ENCODE measurements at places on chromosomes 4 and X. TPM values are rescaled to one million over a fixed set of nuclear protein-coding genes. Genes with fewer than 3 reads are reported as not detected.

CXorf38 gene
- polyA plus RNA-seq: 6.0 TPM

RTL3 gene
- polyA plus RNA-seq: 3.1 TPM

DNA sequence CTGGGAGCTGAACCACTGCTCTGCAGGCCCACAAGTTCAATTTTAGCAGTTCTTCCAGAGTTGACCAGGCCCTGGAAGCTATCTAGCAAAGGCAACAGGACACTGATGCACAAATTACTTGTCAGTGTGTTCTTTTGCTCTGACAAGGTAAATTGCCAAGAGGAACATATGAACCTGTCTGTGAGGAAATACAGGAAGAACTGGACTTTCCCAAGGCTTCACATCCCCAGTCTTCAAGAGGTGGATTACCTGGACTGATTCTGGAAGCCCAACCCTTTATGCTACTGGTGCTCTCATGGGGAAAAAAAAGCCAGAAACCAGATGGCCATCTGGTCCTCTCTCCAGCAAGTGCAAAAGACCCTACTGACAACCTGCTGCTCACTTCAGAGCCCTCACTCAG is 1.9 kb upstream of the TMEM185A start:
- DNase-seq: no peak

SEPTIN6 gene
- polyA plus RNA-seq: 37.7 TPM

DNA sequence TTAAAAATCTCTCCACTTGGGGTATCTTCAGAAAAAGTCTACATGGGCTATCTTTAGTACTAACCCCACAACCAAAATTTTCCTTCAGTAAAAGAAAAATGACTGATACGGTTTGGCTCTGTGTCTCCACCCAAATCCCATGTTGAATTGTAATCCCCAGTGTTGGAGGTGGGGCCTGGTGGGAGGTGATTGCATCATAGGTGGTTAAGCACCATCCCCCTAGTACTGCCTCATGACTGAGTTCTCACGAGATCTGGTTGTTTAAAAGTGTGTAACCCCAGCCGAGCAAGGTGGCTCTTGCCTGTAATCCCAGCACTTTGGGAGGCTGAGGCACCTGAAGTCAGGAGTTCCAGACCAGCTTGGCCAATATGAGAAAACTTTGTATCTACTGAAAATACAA is 66.8 kb downstream of the USP46 start:
- no peak for DNase-seq

GRCh38 chr4:127484117-127484516 is 148.6 kb upstream of the INTU start:
- no peak for DNase-seq

DNA sequence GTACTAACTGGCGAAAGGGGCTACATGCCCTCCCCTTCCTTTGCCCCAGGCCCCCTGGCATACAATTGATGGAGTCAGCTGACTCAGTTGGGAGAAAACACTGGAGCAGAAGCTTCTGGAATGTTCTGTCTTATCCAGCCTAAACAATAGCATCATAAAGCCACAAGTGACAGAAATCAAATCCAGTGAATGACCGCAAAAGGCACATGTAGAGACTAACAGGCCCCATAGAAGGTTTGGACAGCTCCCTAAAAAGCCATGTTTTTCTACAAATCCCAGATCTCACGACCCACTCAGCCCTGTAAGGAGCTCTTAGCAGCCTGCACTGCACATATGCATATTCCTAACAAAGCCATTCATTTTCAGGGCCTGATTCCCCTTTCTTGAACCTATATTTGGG is 25.1 kb downstream of the SCARB2 start:
- no peak for DNase-seq

GRCh38 chrX:720825-721224 is 90.2 kb downstream of the SHOX start:
- no peak for DNase-seq

VCX2 gene
- polyA plus RNA-seq: not detected

MID1 gene
- polyA plus RNA-seq: 27.2 TPM

- DNase-seq: no peak
Measured at GRCh38 chrX:98405376-98405775, 1521.7 kb downstream of the RPA4 start.

IL21 gene
- polyA plus RNA-seq: not detected

SLC10A4 gene
- 1.1 TPM for polyA plus RNA-seq

ADH1C gene
- polyA plus RNA-seq: 5.6 TPM

- DNase-seq: no peak
Measured at GRCh38 chr4:140640150-140640748, 71.5 kb upstream of the UCP1 start.

DNA sequence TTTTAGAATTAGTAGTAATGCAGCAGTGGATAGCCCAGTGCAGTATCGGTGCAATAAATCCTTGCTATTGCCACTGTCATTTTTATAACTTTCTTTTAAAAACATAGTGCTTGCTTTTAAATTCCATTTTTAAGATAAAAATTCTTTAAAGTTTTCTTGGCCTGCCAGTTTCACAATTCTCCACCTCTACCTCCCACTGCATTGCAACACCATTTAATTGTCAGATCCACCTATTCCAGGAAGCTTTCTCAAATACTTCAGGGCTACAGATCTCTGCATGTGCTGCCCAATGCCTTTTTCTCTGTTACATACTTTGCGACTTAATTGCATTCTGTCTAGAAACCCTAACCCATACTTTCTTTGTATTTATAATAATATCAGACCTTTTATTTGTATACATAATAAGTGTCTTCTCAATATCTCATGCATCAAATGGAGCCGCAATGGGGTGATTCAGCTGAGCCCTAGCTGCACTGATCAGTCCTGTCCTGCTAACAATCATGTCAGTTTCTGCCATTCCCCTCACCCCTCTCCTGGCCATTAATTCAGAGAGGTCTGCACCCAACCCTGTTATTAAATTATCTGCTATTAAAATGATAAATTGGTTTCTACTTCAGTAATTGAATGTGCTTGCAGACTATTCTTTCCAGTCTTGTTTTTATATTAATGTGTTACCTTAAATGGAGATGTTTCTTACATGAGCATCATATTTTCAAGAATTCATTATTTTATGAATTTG is 193.1 kb downstream of the SLIT2 start:
- no peak for DNase-seq

DNA sequence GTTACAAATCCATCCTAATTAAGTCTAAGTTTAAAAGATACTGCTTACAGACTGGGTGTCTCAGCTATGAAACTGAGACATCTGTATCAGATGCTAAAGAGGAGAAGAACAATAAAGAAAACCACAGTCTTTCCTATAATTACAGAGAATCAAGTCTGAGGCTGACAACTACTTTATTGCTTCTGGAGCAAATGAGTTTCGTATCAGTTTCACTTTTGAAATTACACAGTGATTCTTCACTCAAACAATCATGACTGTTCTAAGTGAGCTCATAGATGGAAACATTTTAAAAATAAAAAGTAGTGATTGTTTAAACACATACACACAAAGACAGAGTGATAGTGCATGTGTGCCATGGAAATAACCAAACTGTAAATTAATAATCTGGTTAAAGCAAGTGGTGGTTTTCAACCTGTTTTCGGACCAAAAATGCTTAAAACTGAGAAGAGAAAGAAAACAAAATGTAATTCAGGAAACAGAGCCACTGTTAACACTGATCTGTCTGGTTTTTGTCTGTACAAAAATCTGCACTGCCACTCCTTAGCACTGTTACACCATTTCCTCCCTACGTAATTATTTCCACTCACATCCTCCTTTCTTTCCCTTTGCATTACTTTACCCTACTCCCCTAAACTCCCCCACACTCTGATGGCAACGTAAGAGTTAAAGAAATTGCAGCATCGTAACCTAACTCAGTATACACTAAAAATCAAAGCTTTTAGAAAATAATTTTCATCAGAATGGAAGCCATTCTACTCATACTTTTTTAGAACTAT is 12.5 kb downstream of the RFC1 start:
- DNase-seq: peak; percentile 56

SLC39A8 gene
- polyA plus RNA-seq: 2.8 TPM

GRCh38 chr4:165784672-165785071 is 88.4 kb upstream of the TLL1 start:
- DNase-seq: no peak

DNA sequence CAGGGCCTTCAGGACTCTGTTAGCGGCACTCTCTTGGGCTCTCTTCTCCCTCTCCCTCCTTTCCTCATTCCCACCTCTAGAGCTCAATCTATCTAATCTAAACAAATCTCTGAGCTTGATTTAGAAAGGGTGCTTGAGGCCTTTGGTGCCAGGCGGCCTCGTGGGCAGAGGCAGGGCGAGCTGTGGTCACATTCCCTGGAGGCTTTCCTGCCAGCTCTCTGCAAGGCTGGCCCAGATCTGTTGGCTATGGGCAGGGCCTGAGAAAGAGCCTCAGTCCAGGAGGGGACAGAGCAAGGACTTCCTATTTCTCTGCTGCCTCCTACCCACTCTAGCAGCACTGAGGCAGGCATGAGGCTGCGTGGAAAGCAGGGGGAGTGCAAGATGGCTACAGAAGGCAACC is 38.6 kb downstream of the PJA1 start:
- no peak for DNase-seq

DNA sequence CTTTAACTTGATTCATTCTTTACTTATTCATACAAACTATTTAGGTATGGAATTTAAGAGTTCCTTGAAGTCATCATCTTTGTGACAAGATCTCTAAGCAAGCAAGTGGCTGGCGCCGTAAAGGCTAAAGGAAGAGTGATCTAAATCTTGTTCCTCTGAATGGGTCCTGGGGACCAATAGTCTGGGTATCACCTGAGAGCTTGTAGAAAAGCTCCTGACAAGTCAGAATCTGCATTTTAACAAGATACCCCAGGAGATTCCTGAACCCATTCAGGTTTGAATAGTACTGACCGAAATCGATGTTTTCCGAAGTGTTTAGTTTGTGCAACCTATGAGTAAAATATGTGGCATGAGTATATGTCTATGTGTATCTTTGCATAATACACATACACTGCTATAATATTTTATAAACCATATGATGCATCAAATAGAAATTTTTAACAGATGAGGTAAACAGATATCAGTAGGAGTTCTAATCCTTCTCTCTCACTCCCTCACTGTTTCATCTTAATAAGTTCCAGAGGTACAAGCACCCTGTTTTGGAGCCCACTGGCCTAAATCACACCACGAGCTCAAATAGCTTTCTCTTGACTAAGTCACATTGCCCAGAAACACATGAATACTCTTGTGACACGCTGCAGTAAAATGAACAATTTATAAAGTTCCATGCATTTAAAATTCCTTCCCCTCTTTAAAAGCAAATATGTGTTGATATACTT is 170.0 kb downstream of the RELL1 start:
- DNase-seq: no peak

GRCh38 chr4:119081943-119082342 is 53.7 kb upstream of the MYOZ2 start:
- DNase-seq: no peak

SOX3 gene
- not detected for polyA plus RNA-seq

GRCh38 chr4:156186111-156186510 is 232.4 kb upstream of the CTSO start:
- DNase-seq: no peak

SUPT20HL1 gene
- 0.05 TPM for polyA plus RNA-seq

GRCh38 chr4:178215763-178216162 is 773.5 kb upstream of the AGA start:
- DNase-seq: no peak

DNA sequence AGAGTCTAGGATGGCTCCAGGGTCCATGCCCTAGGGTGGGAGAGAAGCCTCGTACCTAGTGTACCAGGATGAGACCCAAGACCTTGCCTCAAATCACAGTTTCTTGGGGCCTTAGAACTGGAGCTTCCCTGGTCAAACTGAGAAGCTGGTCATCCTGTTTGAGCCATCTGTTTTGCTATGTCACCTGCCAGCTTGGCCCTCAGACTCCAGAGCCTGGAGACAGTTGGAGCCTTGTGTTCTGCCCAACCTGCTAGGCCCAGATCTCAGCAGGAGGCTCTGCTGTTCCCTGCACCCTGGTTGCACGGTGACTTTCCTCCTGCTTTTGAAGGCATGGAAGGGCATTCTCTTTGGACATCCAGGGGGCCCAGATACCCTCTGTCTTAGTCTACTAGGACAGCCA is 206.3 kb upstream of the ATP6AP2 start:
- no peak for DNase-seq

MAGED4B gene
- polyA plus RNA-seq: 63.3 TPM

DNA sequence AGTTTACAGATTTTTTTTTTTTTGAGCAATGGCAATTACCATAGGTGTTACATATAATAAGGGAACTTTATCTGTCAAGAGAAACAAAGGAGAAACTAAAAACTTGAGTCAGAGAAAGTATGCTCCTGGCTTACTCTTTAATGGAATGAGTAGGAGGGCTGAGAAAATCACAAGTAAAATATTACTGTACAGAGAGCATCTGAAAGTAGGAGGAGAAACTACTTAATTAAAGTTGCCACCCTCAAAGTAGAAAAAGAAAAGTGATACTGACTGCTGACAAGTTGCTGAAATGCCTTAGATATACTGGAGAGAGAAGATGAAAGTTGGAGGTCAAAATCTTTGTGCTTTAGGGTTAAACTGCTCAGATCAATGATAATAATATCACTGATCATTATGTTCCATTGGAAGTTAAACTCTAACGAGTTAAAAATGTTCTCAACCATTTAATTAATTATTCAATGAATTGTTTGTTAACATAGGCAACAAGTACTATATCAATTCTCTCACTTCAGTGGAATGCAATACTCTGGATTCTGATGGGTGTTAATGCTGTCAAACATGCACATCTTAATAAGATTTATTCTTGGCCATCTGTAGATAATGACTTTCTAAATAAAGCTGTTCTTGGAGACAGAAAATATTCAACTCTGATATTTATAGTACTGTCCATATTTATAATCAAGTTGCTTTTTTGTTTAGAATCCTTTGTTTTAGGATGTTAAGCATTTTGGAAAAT is 61.2 kb upstream of the CAMK2D start:
- DNase-seq: no peak

SPACA5 gene
- not detected for polyA plus RNA-seq

PCDH7 gene
- 29.5 TPM for polyA plus RNA-seq

DNA sequence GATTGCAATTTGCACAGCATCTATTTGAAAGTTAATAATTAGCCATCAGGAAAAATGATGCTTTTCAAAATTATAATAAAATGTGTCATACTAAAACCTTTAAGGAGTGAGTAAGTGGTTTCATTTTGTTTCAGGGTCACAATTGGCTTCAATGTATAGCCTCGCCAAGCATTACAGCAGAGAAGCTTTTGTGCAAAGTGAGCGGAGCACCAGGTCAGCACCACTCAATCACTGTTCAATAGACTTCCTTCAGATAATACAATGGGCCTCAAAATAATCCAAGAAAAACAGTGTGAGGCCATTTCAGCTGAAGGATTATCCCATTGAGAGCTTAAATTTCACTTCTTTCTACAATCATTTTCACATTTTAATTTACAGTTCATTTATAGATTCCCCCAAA is 409.2 kb upstream of the SLIT2 start:
- no peak for DNase-seq

RNF113A gene
- polyA plus RNA-seq: 10.7 TPM
